ENCODE measurements at places on chromosomes 2 and 18.

DNA sequence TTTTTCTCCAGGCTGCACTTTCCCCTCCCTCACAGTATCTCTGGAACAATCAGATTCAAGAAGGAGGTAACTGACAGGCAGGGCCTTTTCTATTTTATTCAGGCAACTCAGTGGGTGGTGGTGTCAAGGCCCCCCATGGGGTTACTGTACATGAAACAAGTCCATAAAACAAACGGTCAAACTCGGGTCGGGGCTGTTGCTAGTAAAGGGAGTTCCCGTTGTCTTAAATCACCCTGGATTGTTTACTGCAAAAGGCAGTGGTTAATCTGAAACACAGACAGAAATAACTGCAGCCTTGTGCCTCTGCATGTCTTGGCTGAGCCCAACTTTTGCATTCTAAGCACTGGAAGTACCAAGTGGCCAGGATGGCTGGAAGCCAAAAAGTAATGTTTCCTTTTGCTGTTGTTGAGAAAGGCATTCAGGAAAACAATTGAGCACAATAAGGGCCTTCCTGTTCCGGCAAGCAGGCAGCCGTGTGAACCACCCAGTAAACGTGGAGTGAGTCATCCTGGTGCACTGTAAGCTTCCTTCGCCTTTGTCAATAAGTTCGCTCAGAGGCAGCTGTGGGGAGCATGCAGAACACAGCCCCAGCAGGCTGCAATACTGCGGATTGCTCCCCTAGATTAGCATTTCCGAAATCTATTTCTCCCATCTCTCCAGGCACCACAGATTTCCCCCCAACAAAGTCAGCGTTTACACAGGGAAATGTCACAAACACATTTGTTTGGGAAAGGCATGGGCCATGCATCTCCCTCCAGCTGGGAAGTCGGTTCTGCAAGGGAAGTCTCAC lies 149.6 kb downstream of the IRS1 start:
- DNase-seq: no peak

- DNase-seq: no peak
Measured at GRCh38 chr2:38516122-38516521, 86.6 kb downstream of the HNRNPLL start.

GRCh38 chr2:236576953-236577352 lies 7.3 kb downstream of the ACKR3 start:
- no peak for DNase-seq

- no peak for DNase-seq
Measured at GRCh38 chr2:200307724-200308545, 1.4 kb downstream of the SPATS2L start.

DNA sequence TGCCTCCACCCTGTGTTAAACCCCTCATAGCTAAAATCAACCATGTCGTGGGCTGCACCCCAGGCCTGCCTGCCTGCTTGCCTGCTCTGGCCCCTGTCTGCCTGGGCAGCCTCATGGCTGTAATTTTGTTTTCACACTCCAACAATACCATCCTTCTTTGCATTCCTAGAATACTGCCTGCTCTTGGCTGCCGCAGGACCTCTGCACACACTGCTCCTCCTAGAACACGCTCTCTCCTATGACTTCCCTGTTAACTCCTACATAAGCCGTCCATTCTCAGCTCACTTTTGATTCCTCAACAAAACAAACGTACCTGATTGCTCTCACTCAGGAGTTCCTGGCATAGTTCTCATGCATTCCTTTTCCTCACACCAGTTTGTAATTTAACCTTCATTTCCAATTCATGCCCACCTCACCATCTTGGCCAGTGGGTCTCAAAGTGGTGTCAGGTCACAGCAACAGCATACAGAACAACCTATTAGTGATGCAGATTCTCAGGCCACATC lies 2.5 kb downstream of the UXS1 start:
- no peak for DNase-seq

- DNase-seq: no peak
Measured at GRCh38 chr2:155913356-155913755, 419.2 kb downstream of the NR4A2 start.

- DNase-seq: no peak
Measured at GRCh38 chr2:71602115-71602495, 148.7 kb downstream of the DYSF start.

DNA sequence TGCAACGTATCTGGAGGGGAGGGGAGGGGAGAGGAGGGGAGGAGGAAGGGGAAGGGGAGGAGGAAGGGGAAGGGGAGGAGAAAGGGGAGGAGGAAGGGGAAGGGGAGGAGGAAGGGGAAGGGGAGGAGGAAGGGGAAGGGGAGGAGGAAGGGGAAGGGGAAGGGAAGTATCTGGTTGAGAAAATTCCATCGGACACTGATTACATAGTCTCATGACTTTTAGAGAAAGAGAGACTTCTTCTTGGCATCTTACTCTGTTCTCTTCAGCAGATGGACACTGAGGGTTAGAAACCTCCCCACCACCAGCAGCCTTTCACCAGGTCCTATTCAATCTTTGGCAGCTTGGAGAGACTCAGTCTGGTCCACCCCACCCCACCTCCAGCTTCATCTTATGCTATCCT lies 296.3 kb downstream of the TNS1 start:
- DNase-seq: no peak

GRCh38 chr2:48589170-48589767 lies 28.4 kb upstream of the GTF2A1L start:
- no peak for DNase-seq

- DNase-seq: no peak
Measured at GRCh38 chr2:161307676-161308075, 549 bp upstream of the PSMD14 start.

DNA sequence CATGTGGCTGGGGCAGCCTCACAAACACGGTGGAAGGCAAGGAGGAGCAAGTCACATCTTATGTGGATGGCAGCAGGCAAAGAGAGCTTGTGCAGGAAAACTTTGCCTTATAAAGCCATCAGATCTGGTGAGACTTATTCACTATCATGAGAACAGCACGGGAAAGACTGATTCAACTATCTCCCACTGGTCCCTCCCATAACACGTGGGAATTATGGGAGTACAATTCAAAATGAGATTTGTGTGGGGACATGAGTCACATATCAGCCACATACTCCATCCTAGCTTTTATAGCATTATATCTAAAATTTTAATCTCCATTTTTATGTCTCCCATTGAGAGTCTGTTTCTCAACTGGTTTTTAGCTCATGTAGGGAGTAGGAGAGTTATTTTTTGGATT lies 45.7 kb downstream of the ICOS start:
- no peak for DNase-seq

DNA sequence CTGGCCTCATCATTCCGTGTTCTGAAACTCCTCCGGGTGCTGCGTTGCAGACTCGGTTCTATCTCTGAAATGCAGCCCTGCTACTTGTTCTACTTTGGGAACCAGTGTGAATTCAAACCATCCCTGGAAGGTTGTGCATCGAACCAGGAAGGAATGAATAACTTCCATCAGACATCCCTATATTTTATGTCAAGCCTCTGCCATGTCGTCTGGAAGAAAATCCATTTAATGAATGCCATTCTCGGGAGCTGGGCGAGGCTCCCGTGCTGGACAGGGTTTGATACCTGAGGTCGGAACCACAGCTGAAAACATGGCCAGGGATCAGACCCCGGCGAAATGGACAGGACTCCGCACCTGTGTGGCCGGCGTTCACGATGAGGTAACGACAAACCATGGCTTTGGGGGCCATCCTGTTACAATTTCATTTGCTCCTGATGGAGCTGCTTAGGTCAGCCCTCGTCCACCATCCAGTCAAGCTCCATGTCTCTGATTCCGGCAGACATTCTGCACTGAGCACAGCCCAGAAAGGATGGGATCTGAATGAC lies 821.6 kb downstream of the GALR1 start:
- no peak for DNase-seq

DNA sequence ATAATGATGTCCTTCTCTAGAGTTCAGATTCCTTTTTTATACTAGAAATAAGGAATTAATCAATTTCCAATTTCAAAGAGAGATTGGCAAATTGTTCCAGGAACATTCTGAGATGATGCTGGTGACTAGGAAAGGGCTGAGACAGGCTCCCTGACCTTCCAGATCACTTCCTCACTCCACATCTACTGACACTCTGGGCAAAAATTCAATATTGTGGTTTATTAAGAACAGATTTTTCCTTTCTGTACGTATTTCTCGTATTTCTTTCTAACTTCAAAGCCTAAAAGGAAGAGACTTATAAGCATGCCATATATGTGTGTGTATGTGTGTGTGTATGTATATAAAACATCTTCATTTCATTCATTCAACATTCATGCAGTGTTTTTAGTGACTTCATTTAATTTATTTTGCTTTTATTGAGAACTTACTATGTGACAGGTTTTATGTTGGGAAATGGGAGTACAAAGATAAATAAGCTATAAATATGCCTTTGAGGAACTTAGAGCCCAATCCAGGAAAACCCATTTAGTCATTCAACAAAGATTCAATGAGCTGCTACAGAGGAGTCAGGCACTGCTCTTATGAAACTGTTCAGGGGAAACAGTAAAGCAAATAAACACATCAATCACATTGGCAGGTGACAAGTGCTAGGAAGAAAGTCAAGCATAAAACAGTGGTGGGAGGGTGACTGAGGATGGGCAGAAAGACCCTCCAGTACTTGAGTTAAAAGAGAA lies 137.9 kb downstream of the RDH14 start:
- no peak for DNase-seq

GRCh38 chr18:11808001-11808855 lies 43.0 kb upstream of the CHMP1B start:
- no peak for DNase-seq

- no peak for DNase-seq
Measured at GRCh38 chr2:20190170-20190569, 34.8 kb downstream of the SDC1 start.

- DNase-seq: no peak
Measured at GRCh38 chr2:236774171-236774570, 204.5 kb downstream of the ACKR3 start.

- no peak for DNase-seq
Measured at GRCh38 chr2:102435741-102436140, 12.8 kb downstream of the IL18RAP start.

DNA sequence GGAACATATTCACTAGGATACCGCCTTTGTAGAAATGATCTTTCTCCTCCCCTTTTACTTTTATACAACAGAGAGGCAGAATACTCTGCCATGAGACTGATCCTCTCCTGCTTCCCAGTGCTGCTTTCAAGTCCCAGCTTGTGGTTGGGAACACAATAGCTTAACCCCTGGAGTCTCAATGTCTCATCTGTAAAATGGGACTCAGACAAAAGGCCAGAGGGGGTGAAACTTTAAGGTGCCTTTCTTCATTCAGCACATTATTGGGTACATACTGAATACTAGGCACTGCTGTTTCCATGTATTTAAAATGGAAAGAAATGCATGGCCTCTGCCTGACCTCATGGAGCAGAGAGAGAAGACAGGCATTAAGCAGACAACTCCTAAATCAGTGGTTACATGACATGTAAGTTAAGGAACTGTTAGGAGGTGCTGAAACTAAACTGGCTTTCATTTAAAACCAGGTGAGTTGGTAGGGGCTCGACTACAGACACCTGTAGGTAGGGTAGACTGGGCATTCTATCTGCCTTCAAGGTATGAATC lies 53.8 kb downstream of the MAP4K4 start:
- no peak for DNase-seq

GRCh38 chr2:26674002-26674751 lies 18.3 kb upstream of the KCNK3 start:
- no peak for DNase-seq

GRCh38 chr2:144774809-144775208 lies 254.9 kb upstream of the ZEB2 start:
- no peak for DNase-seq

GRCh38 chr2:182006595-182007341 lies 21.1 kb downstream of the PPP1R1C start:
- no peak for DNase-seq

- no peak for DNase-seq
Measured at GRCh38 chr18:54672846-54673475, 81.9 kb downstream of the DYNAP start.

Data from NCI-H1417 treated with DMSO at 0.1 percent for 48 hours (cell line).